MG63 (cell line): ENCODE measurements at places on chromosomes 4 and X. TPM values are rescaled to one million over a fixed set of nuclear protein-coding genes. Genes with fewer than 3 reads are reported as not detected.

The SCARB2 gene
- 37.9 and 44.7 TPM in 2 replicates for total RNA-seq

The TNIP3 gene
- total RNA-seq = not detected in 2 replicates

The RBM46 gene
- total RNA-seq = not detected in 2 replicates

DNA sequence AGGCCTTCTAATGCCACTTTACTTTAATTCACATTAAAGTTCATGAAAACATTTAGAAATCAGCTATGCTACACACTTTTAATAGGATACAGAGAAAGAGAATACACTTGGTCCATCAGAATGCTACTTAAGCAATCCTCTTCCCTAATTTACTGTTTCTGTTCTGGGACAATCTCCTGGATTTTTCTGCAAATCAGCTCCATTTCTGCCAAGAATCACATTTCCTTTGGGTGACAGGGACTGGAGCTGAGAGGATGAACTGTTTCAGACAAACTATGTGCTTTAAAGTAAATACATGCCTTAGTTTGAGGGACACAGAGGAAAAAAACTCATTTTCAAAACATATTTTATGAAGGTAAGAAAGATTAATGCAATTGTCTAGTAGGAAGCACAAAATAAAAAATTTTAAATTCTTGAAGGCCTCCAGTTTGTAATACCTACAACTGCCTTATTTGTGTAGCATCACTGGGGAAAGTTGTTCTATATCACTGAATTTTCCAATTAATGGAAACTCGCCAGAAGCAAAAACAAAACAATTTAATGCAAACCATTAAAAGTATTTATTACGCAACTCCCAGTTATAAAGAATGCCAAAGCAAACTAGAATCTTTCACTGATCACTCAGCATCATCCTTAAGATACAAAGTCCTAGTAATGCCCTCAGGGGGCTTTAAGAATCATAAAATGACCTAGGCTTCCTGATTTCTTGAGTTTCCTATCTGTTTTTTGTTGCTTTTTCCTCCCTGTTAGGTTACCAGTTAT is 36.3 kb downstream of the BCLAF3 start:
- DNase-seq = no peak

GRCh38 chr4:94976371-94977011 is 218.7 kb downstream of the BMPR1B start:
- DNase-seq = peak; percentile 31

DNA sequence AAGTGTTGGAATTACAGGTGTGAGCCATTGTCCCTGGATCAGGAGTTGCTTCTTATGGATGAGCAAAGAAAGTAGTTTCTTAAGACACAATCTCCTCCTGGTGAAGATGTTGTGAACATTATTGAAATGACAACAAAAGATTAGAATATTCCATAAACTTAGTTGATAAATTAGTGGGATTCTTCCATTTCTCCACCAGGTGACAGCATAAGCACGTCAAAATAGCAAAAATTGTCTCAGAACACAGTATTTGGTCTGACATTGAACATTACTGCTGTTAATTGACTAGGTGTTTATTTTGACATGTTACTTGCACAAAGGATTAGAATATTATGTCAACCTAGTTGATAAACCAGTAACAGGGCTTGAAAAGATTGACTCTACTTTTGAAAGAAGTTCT is 21.6 kb downstream of the CLDN34 start:
- DNase-seq = no peak

GRCh38 chrX:120725874-120726273 is 96.0 kb upstream of the C1GALT1C1 start:
- no peak for DNase-seq

GRCh38 chrX:16215660-16216059 is 48.4 kb downstream of the MAGEB17 start:
- no peak for DNase-seq

GRCh38 chrX:125219852-125220251 is 99.8 kb upstream of the TEX13C start:
- no peak for DNase-seq
